Kidney epithelial cell (primary cell): ENCODE measurements at places on chromosomes 12 and 14. TPM values are rescaled to one million over a fixed set of nuclear protein-coding genes. Genes with fewer than 3 reads are reported as not detected.

- no peak for DNase-seq
Observed at GRCh38 chr12:79487386-79488110, 203.2 kb downstream of the PAWR start.

- no peak for DNase-seq
Observed at GRCh38 chr14:25464772-25465171, 414.8 kb upstream of the STXBP6 start.

DNA sequence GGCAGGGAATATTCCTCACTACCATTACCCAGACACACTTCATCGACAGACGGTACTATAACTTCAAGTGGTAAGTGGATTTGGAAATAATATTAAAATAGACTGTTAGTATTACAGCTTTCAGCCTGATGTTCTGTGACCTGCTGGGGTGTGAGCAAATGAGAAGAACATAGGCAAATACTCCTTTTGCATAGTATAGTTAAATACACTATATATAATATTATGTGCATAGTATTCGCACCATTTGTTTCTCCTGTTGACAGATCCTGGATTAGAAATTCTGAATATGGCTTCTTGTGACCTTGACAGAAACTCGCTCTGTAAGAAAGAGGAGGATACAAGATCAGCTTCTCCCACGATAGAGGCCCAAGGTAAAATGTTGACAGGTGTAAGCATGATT is 115.6 kb downstream of the DNAI7 start:
- DNase-seq: no peak

GRCh38 chr12:29012673-29013072 is 136.4 kb upstream of the FAR2 start:
- DNase-seq: no peak

GRCh38 chr12:28622406-28622805 is 432.1 kb downstream of the CCDC91 start:
- DNase-seq: no peak

DNA sequence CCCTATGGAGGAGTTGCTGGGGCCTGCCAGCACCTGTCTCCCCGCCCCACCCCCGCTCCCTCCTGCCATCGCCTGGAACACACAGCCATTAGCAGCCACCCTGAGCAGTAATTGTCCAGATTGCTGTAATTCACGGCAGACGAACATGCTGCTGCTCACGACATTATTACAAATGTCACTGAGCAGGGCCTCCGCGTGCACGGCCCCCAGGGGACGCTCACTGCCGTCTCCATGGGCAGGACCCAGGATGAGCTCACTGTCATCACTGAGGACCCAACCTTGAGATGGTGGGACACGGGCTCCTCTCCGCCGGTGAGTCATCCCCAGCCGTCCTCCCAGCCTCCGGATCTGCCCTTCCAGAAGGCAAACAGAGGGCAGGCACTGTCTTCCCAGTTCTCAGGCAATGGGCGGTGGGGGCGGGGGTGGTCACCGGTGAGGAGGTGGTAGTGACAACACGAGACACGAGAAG is 100.4 kb downstream of the RFLNA start:
- DNase-seq: no peak

- DNase-seq: no peak
Observed at GRCh38 chr14:55813630-55814029, 233.6 kb downstream of the KTN1 start.

GRCh38 chr12:32261638-32262037 is 137.7 kb upstream of the FGD4 start:
- DNase-seq: no peak

DNA sequence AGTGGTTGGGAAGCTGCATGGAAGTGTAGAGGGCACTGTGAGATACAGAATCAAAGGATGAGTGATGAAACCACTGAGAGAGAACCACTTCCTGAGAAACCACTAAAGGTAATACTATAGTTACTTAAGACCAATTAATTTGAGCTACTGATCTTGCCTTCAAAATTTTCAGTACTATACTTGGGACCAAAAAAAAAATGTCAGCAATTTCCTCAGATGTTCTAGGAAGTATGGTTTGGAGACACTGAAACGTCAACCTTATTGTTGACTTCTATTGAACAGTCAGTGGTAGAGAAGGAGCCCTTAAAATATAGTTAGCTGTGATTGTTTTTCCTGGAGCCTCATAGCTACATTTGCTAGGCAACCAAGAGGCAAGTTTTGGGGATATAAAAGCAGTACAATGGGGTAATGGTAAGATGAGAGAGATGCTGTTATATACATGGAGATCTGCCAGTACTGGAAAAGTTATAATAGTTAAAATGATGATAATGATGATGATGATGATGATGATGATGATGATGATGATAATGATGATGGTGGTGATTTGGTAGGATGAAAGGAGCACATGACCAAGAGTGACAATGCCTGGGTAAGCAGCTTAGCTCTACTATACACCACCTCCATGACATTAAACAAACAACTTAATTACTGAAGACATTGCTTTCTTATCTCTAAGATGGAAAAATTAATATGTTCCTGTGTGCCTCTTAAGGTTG is 300.9 kb upstream of the G2E3 start:
- DNase-seq: no peak

- peak; percentile 55 for DNase-seq
Observed at GRCh38 chr14:23121361-23121771, 2.3 kb upstream of the CEBPE start.

- no peak for DNase-seq
Observed at GRCh38 chr12:100404769-100405407, 48.0 kb downstream of the SLC17A8 start.

GRCh38 chr12:93569656-93570551 is 2.6 kb upstream of the SOCS2 start:
- no peak for DNase-seq

DNA sequence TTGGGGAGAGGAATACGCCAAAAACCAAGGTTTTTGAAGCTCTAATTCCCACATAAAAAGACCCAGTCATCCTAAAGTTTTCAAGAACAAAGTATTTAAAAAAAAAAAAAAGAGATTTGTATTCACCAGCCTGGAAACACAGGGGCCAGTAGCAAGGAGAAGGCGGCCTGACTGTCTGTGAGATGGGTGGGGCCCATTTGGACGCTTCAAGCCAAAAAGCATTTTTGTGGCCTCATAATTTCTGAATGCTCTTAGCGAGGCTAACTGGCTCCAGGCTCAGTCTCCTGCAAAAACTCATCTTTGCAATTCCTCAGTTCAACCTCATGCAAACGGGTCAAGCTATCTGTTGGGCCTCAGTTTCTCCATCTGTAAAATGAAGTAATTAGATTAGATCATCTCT is 514.1 kb downstream of the MED13L start:
- DNase-seq: no peak

- no peak for DNase-seq
Observed at GRCh38 chr12:62658910-62659309, 192.3 kb downstream of the MON2 start.

DNA sequence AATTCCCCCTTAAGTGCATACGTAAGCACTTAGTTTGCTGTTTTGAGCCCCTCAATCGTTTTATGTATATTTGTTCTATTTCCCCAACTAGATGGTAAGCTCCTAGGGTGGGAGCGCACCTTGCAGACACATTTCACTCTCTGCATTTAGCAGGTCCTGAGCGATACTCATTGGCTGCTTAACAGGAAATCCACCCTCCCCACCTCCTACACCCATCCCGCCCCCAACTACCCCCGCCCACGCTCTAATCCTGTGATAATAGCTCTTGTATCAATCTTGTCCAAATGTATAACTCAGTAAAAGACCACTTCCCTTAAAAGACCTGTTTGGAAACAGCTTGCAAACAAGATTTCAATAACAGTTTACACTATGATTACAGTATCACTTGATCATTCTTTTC is 8.1 kb downstream of the LPAR5 start:
- DNase-seq: no peak

DNA sequence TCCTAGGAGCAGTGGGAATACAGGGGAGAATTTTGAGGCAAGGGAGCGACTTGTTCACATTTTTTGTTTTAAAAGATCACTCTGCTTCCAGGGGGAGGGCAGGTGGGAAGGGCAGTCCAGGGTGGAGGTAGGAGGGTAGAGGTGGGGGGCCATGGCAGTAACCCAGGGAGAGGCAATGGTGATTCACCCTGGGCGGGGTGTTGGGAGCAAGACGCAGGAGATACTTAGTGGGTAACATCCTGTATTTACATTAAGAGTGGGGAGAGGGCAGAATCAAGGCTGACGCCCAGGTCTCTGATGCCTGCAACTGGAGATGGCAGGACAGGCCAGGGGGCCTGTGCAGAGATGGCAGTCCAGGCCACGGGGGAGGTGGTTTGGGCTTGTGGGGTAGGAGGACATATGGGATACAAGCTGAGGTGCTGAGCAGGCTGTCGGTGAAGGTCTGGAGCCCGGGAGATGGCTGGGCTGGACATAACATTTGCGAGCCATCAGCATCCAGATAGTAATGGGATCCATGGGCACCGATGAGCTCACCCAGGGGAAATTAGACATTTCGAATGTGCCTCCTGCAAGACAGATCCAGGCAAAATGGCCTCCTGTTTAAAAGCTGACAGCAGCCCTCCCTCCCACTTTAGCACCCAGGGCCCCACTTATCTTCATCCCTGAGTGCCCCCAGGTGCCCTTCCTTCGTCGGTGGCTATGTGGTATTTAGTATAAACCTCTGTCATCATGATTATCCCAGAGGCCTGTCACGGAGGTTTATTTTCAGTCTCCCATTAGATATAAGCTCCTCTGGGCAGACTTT is 9.3 kb downstream of the EML1 start:
- DNase-seq: no peak

DNA sequence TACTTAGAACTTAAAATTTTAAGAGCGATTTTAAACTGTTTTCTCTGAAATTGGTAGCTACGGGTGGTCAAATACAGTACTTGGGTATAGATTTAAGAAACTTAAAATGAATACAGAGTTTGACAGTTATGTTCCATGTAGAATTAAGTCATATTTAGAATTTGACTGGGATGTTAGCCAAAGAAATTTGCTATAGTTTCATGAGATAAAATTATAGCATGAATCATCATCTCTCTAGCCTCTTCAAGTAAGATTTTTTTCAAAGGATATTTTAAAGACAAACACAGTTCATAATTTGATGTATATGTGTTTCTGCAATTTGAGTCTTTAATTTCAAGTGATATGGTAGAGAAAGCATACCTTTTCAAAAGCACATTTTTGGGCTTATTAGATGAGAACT is 41.0 kb downstream of the ZCRB1 start:
- no peak for DNase-seq

DNA sequence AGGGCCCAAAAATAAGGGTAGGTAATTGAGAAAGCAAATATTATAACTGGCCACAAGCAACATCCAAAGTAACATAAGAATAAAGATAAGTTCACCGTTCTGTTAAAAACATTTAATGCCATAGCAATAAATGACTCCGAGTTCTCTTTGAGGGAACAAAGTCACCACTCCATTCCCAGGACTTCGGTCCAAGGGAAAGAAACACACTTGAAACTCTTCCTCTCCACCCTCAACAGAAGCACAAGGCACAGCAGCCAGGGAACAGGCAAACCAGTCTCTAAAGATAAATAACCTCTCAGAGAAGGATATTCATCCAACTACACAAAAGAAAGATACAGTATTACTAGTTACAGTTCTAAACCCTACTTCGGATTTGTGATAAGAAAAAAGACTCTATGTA is 2.5 kb downstream of the SETD3 start:
- no peak for DNase-seq

- DNase-seq: no peak
Observed at GRCh38 chr14:78202163-78202562, 32.0 kb downstream of the NRXN3 start.

- DNase-seq: no peak
Observed at GRCh38 chr12:24838531-24838950, 110.4 kb downstream of the BCAT1 start.

- no peak for DNase-seq
Observed at GRCh38 chr14:51328772-51329353, 88.8 kb downstream of the TMX1 start.

DNA sequence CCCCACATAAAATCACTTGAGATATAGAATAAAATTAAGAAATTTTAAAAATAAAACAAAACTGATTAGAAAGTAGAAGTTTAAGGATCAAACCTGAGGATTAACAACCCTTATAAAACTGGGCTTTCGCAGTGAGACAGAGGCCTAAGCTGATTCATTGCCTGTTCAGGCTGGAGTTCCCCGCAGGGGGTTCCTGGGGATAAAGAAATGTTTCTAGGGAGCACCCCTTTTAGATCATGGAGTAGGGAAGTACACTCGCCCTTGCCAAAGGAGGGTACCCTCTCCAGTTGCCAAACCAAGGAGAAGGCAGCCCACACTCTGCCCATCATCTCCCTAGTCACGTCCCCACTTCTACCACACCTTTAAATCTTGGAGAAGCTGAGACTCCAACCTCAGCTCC is 6.8 kb downstream of the GLIPR1 start:
- DNase-seq: no peak

DNA sequence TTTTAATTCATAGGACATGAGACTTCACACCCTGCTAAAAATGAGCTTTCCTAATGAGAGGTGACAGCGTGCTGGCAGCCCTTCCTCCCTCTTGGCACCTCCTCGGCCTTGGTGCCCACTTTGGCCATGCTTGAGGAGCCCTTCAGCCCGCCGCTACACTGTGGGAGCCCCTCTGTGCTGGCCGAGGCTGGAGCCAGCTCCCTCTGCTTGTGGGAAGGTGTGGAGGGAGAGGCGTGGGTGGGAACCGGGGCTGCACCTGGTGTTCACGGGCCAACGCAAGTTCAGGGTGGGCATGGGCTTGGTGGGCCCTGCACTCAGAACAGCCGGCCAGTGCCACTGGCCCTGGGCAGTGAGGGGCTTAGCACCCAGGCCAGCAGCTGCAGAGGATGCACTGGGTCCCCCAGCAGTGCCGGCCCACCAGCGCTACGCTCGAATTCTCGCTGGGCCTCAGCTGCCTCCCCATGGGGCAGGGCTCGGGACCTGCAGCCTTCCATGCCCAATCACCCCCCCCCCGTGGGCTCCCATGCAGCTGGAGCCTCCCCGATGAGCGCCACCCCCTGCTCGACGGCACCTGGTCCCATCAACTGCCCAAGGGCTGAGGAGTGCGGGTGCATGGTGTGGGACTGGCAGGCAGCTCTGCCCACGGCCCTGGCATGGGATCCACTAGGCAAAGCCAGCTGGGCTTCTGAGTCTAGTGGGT is 22.7 kb upstream of the B4GALNT1 start:
- DNase-seq: no peak

The PLBD1 gene
- 6.3 and 6.6 TPM in 2 replicates for total RNA-seq

The TSPAN19 gene
- 0.92 TPM in 1 of 2 replicates, not detected in the other for total RNA-seq

The SMIM41 gene
- 0.34 TPM in 1 of 2 replicates, not detected in the other for total RNA-seq

The INSM2 gene
- total RNA-seq: not detected in 2 replicates

The KRT6C gene
- total RNA-seq: not detected in 2 replicates

The DCN gene
- total RNA-seq: 2.9 and 3.1 TPM in 2 replicates

The KERA gene
- not detected in 2 replicates for total RNA-seq
